PC-3 (cell line): ENCODE measurements at places on chromosomes 2 and 18. TPM values are rescaled to one million over a fixed set of nuclear protein-coding genes. Genes with fewer than 3 reads are reported as not detected.

SLC39A10 gene
- 18.6 and 19.9 TPM in 2 replicates for total RNA-seq

SH3RF3 gene
- 11.7 and 16.3 TPM in 2 replicates for total RNA-seq

STAT4 gene
- total RNA-seq: 1.6 and 2.2 TPM in 2 replicates

C1QL2 gene
- total RNA-seq: not detected in 2 replicates

ICA1L gene
- 1.3 and 2.5 TPM in 2 replicates for total RNA-seq

SCN7A gene
- total RNA-seq: not detected in 2 replicates

TCF7L1 gene
- total RNA-seq: 1.8 and 2.8 TPM in 2 replicates

NPPC gene
- not detected in 2 replicates for total RNA-seq

LCT gene
- not detected in 2 replicates for total RNA-seq

NBEAL1 gene
- total RNA-seq: 9.9 and 14.5 TPM in 2 replicates

HOXD12 gene
- not detected in 2 replicates for total RNA-seq

MEMO1 gene
- 49.5 and 59.9 TPM in 2 replicates for total RNA-seq

POTEJ gene
- not detected in 2 replicates for total RNA-seq

CCDC195 gene
- not detected in 2 replicates for total RNA-seq

MAPK4 gene
- not detected in 2 replicates for total RNA-seq

CD8B2 gene
- not detected in 2 replicates for total RNA-seq

SERPINB11 gene
- total RNA-seq: not detected in 2 replicates

CYTIP gene
- total RNA-seq: 0.26 TPM in 1 of 2 replicates, not detected in the other

HOXD10 gene
- total RNA-seq: not detected in 2 replicates

PLEK gene
- not detected in 2 replicates for total RNA-seq

SLC4A5 gene
- 0.40 and 2.4 TPM in 2 replicates for total RNA-seq

ZBTB7C gene
- total RNA-seq: 1.1 and 1.3 TPM in 2 replicates

PIGN gene
- 20.3 and 22.7 TPM in 2 replicates for total RNA-seq

FAM110C gene
- 5.0 and 6.8 TPM in 2 replicates for total RNA-seq

ALLC gene
- not detected in 2 replicates for total RNA-seq

FRZB gene
- total RNA-seq: 0.11 and 0.46 TPM in 2 replicates

IER3IP1 gene
- total RNA-seq: 9.2 and 23.2 TPM in 2 replicates

ACTG2 gene
- 1.6 and 3.8 TPM in 2 replicates for total RNA-seq

C2orf81 gene
- 1.6 and 2.4 TPM in 2 replicates for total RNA-seq

TEX44 gene
- not detected in 2 replicates for total RNA-seq

SP140L gene
- 2.8 and 5.0 TPM in 2 replicates for total RNA-seq

RASGRP3 gene
- total RNA-seq: 0.15 and 0.52 TPM in 2 replicates

GDF7 gene
- total RNA-seq: 0.04 TPM in 1 of 2 replicates, not detected in the other

CNGA3 gene
- total RNA-seq: not detected in 2 replicates

CTIF gene
- total RNA-seq: 5.8 and 6.8 TPM in 2 replicates

E2F6 gene
- total RNA-seq: 26.8 and 27.1 TPM in 2 replicates

BOK gene
- 30.2 and 39.3 TPM in 2 replicates for total RNA-seq

PPP1R1C gene
- 1.4 and 1.5 TPM in 2 replicates for total RNA-seq

REG3G gene
- total RNA-seq: not detected in 2 replicates

KCNIP3 gene
- 13.3 and 19.1 TPM in 2 replicates for total RNA-seq

RNF181 gene
- 170 and 225 TPM in 2 replicates for total RNA-seq

C18orf54 gene
- 5.1 and 10.5 TPM in 2 replicates for total RNA-seq

CTLA4 gene
- total RNA-seq: not detected in 2 replicates

RAX gene
- total RNA-seq: not detected in 2 replicates

CFAP65 gene
- 0.17 and 0.18 TPM in 2 replicates for total RNA-seq

ST8SIA5 gene
- 0.04 TPM in 1 of 2 replicates, not detected in the other for total RNA-seq

SRD5A2 gene
- 0.07 TPM in 1 of 2 replicates, not detected in the other for total RNA-seq
